ENCODE measurements at places on chromosomes 12 and 14.

GRCh38 chr14:103223818-103224352 lies 100.6 kb downstream of the TNFAIP2 start:
- DNase-seq: no peak

DNA sequence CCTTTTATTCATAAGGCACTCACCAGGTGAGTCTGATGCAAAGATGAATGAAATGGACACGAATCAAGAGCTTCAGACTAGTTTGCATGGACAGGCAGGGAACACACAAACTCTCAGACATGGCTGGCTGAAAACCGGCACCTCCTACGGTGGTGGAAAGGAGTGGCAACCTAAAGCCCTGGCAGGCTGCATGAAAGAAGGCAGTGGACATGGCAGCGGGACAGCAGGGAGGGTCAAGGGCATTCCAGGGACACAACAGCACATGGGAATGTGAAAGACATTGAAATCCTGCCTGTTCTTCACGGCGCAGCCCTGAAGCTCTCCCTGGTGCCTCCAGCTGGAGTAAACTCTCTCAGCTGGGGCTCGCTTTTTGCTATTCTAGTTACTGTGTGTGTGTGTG lies 16.6 kb upstream of the LRTM2 start:
- DNase-seq: no peak

DNA sequence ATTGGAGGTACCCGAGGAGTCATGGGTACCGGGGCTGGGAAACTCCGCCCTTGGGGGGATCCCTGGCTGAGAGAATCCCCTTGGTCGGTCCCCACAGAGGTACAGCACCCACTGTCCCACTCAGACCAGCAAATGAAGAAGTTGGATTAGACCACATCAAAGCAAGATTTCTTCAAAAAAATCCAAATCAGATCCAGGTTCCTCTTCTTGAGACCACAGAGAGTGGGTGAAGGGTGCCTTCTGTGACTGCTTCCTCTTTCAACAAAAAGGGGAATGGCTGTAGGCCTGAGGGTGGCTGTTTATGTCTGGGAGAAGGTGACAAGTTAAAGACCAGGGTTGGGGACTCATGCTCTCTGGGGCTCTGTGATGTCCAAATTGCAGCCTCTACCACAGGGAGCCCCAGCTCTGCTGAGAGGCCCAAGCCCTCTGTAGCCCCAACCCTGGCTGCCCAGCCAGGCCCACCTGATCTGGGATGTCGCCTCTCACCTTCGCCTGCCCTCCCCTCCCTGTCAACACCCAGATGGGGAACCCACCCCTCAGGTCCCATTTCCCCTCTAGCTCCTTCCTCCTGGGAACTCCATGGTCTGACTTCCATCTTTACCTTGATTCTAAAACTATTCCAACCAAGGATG lies 50.9 kb downstream of the ZFP36L1 start:
- no peak for DNase-seq

- DNase-seq: no peak
These were observed 791.5 kb upstream of the MGAT4C start for GRCh38 chr12:87047691-87048090.

GRCh38 chr12:118098401-118098800 lies 5.4 kb downstream of the VSIG10 start:
- DNase-seq: no peak

- no peak for DNase-seq
These were observed 48.9 kb downstream of the PPP1R12A start for GRCh38 chr12:79885911-79886490.

Data from stimulated activated CD4-positive, alpha-beta T cell treated with anti-CD3 and anti-CD28 coated beads, TNF-alpha, amount 100 ng/mL, for 4 hours (primary cell).